ENCODE measurements at places on chromosomes 13 and 19. TPM values are rescaled to one million over a fixed set of nuclear protein-coding genes. Genes with fewer than 3 reads are reported as not detected.

PROZ gene
- total RNA-seq: not detected

DNA sequence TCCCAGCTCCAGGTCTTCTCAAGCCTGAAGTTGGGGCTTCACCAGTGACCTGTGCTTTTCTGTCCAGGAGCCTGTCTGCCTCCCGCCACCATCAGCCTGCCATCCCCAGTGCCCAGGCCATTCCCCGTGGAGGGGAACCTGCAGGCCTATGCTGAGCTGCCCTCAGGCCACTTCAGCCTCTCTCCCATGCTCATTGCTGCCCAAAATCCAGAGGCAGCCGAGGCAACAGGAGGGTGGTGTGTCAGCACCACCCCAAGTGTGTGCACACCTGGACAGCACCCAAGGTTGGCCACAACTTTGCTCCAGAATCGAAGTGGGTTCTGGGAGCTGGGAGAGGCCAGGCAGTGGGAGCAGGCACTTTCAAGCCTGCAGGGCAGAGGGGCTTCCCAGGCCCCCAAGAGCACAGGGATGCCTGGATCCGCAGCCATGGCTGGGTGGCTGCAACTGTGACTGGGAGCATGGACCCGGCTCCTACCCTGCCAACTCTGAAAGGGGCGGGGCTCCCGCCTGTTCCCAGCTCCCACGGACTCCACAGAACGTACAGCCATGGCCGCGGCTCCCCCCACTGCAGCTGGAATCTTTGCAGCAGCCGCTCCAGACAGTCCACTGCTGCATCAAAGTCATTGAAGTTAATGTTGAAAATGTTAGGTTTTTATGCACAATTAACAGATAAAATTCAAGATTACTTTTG, 1747.0 kb downstream of the OLFM4 start:
- DNase-seq: no peak

DNA sequence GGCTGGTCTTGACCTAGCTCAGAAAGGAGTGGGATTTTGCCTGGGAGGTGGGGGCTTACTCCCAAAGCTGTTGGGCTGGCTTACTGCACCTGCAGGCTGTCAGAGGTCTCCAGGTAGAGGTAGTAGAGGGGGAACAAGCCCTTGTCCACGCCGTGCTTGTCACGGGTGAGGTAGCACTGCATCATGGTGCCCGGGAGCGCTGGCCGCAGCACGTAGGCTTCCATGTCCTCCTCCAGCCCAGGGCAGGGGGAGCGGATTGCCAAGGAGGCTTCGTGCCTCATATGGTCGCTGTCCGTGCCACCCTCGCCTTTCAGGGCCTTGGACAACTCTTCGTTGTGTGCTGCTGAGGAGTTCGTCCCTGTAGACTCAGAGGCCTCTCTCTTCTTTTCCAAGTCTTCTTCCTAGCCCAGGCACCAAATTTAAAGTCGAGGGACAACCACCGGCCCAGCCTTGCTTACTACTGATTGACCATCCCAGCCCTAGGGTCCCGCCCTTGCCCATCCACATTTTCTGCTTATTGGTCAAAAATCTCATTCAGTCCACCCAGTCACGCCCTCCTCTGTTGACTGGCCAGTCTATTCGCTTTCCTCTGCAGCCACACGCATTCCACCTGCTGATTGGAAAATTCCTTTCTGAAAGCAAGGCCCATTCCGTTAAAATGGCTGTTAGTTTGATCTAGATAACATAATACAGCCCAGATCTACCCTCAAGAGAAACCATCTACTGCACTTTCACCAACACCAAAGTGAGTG, 10.5 kb downstream of the TULP2 start:
- no peak for DNase-seq

DNA sequence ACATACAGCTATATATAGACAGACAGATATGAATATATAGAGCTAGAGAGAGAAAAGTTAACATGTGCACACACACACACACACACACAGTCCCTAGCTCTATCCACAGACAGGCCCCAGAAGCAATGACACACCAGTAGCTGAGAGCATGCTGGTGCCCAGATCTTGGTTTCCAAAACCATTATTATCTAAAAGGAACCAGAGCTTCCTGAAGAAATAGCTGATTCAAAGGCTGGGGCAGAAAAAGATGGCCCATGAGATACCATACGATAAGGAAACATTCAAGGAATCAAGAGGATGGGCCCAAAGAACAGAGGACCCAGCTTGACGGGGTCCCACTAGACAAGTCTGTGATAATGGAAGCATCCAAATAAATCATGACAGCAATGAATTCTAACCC, 53.4 kb downstream of the ABCC4 start:
- DNase-seq: no peak

GRCh38 chr13:44312834-44313551, 60.6 kb upstream of the SERP2 start:
- peak; percentile 82 for DNase-seq

- no peak for DNase-seq
These were observed 6.8 kb downstream of the GAMT start for GRCh38 chr19:1394252-1395193.

DNA sequence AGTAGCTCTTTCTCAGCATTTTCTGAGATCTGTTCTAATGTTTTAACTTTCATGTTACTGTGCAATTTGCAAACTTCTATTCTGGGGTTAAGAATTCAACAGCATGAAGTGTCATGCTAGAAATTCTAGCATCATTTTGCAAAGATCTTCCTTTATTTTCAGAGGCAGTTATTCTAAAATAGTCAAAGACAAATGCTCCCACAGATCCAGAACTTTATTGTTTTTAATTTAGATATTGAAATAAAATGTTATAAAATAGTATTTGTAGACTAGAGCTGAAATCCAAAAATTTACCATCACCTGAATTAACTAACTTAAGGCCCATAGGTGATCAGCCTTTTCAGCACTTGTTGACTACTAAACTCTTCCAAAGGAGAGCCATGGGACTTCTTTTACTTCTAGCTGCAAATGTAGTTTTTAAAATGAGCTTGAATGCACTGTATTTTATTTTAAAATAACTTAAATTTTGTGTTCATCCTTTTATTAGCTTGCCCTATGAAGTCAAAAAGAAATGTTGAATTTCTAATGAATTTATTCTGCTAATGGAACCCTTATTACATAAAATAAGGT, 3.2 kb downstream of the MAB21L1 start:
- no peak for DNase-seq

DNA sequence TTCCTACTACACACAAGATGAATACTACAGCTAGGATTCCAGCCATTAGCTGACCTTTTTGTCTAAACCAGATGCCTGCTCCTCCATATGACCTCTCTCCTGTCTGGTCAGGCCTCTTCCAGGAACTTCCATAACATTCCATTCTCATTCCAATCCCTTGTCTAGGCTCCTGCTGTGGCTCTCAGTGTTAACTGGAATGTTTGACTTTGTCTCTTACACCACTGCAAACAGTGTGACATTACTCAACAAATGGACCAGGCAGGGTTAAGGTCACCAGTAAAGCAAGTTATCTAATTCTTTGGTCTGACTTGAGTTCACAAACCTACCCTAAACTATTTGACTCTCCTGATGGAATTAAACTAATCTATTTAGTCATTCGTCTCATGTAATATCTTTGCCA, 2.1 kb upstream of the GPC6 start:
- peak; percentile 87 for DNase-seq

NTN5 gene
- total RNA-seq: 0.29 TPM

DNA sequence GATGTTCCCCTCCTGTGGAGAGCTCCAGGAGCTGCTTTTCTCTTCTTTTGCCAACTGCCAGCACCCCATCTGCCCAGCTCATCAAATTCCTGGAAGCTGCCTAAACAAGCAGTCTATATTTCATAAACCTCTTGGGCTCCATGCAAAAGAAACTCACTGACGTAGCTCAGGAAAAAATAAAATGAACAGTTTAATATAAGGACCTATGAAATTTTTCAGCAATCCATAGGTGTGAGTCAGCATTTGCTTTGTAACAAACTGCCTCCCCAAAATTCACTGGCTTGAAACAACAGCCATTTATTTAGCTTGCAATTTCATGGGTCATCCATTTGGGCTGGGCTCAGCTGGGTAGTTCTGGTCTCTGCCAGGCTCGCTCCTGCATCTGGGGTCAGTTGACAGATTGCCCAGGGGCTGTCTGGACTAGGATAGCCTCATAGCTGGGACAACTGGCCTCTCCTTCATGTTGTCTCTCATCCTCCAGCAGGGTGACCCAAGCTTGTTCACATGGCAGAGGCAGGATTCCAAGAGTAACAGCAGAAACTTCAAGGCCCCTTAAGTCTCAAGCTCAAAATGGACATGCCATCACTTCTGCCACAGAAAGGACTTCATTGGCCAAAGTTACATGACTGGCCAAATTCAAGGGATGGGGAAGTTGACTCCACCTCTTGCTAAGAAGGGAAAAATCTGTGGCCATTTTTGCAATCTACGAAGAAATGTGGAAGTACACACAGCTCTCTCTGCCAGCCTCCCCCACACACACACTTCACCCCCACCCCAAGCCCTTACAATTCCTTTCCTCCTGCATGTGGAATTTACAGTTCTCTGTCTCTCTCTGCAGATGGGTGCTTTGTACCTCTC, 7.9 kb upstream of the PVR start:
- peak; percentile 81 for DNase-seq

- DNase-seq: no peak
These were observed 2.1 kb downstream of the SLC27A5 start for GRCh38 chr19:58509731-58510083.

- peak; percentile 19 for DNase-seq
These were observed 6.8 kb downstream of the ADPRHL1 start for GRCh38 chr13:113446488-113446854.

DNA sequence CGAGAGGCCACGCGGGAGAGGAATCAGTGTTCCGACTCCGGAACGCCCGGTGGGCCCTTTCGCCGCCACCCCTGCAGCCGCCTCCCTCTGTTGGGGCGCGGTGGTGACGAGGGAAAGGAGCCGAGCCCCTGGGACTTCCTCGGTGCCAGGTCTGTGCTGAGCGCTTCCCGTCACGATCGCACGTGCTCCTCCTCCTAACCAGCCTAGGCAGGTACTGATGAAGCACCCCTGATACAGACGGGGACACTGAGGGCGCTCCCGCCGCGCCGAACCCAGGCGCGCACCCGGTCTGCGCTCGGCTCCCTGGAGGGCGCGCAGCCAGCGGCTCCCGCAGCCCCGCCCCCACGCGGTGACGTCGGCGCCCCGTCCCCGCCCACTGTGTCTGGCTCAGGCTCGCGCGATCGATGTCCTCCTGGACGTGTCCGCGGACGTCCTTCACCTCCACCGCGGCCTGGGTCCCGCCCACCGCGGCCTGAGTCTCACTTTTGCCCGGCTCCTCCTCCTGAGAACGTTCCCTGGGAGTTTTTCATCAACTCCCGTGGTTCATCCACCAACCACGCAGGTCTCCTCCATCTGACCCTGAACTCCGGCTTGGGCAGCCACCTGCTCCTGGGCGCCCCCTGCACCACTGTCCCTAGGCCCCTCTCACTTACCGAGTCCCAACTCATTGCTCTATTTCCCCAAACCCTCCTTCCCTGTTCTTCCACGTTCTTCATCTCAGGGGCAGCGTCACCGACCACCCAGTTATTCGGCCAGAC, 2.6 kb upstream of the KLK15 start:
- DNase-seq: peak; percentile 98

N4BP2L1 gene
- total RNA-seq: 11.2 TPM

PSG11 gene
- not detected for total RNA-seq

SPACA6 gene
- 9.4 TPM for total RNA-seq

DNA sequence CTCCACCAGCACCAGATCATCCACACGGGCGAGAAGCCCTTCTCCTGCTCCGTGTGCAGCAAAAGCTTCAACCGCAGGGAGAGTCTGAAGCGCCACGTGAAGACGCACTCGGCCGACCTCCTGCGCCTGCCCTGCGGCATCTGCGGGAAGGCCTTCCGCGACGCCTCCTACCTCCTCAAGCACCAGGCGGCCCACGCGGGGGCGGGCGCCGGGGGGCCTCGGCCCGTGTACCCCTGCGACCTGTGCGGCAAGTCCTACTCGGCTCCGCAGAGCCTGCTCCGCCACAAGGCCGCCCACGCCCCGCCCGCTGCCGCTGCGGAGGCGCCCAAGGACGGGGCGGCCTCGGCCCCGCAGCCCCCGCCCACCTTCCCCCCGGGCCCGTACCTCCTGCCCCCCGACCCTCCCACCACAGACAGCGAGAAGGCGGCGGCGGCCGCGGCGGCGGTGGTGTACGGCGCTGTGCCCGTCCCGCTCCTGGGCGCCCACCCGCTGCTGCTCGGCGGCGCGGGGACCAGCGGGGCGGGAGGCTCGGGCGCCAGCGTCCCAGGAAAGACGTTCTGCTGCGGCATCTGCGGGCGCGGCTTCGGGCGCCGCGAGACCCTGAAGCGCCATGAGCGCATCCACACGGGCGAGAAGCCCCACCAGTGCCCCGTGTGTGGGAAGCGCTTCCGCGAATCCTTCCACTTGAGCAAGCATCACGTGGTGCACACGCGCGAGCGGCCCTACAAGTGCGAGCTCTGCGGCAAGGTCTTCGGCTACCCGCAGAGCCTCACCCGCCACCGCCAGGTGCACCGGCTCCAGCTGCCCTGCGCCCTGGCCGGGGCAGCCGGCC, 9.4 kb downstream of the ZNF784 start:
- DNase-seq: peak; percentile 82

GRCh38 chr19:11091703-11092153, 2.5 kb downstream of the LDLR start:
- peak; percentile 72 for DNase-seq

NFIC gene
- total RNA-seq: 61.2 TPM

GRCh38 chr19:1105008-1105872, 1.4 kb downstream of the GPX4 start:
- DNase-seq: peak; percentile 97

GRCh38 chr19:18894254-18895037, 1.5 kb downstream of the CERS1 start:
- DNase-seq: peak; percentile 98

GRCh38 chr19:307793-308420, 16.7 kb upstream of the PLPP2 start:
- peak; percentile 84 for DNase-seq

DNA sequence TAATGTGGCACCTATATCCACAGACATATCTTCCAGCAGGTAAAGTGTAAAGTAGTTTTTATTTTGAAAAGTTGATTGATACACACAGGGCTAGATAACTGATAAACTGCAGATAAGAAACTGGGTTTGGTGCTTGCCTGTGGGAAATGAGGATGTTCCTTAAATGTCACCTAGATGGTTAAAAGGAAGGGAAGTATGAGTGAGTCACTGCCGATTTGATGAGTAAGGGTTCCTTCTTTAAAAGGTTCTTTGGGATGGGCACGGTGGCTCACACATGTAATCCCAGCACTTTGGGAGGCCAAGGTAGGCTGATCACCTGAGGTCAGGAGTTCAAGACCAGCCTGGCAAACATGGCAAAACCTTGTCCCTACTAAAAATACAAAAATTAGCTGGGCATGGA, 73.8 kb upstream of the FRY start:
- peak; percentile 73 for DNase-seq

Measured in osteoblast (primary cell).